HTR-8/SVneo (cell line): ENCODE measurements at places on chromosomes 4 and X.

DNA sequence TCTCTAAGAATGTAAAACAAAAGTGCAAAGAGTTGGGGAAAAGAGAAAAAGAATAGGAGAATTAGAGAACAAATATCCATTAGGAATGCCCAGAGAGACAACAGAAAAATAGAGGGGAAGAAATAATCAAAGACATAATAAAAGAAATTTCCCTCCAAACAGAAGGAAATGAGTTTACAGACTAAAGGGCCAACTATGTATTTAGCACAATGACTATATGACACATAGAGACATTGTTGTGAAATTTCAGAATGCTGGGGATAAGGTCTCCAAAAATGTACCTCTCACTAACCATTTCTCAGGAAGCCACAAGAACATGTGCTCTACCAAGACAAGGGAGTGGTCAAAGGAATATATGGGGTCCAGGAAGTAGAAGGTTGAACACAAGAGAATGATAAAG, 121.0 kb upstream of the ACSL4 start:
- DNase-seq = no peak

DNA sequence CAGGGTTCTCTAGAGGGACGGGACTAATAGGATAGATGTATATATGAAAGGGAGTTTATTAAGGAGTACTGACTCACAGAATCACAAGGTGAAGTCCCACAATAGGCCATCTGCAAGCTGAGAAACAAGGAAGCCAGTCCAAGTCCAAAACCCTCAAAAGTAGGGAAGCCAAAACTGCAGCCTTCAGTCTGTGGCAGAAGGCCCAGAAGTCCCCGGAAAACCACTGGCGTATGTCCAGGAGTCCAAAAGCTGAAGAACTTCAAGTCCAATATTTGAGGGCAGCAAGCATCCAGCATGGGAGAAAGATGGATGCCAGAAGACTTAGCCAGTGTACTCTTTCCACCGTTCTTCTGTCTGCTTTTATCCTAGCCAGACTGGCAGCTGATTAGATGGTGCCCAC, 227.2 kb downstream of the KCTD8 start:
- DNase-seq = no peak

GRCh38 chr4:13531625-13531998, 12.7 kb downstream of the NKX3-2 start:
- no peak for DNase-seq

DNA sequence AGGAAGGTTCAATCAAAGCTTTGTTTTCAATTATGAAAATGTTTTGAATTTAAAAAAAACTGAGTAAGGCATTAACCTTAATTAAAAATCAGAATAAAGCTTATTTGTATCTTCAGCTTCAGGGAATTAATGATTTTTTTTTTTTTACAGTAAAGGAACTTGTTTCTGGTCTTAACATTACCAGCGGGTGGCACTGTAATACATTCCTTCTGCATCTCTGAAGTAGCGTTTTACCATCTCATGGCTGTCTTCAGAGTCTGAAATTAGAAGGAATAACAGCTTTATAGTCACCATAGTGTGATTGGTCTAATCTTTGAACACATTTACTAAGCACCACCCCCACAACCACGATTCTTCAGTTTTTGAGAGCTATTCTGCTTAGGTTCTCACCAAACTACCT, 102.6 kb downstream of the IL1RAPL2 start:
- DNase-seq = no peak

DNA sequence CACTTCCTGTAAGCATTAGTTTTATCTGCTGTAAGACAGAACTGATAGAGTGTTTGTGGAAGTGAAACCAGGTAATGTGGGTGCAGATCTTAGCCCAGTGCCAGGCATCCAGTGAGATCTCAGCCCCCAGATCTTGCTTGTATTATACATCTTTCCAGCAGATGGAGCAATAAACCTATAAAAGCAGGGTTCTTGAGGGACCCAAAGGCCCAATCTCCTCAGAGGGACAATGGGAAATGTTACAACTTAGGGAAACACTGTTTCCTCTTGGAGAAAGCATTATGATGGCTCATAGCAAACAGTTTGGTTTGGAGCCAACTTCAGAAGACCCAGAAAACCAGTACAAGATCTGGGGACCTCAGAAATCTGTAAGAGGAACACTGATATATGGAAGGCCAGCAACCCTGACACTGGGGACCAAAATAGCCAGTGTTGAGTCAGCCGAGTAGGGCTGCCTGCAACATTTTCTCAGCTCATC, 206.3 kb downstream of the SLC7A11 start:
- peak; percentile 52 for DNase-seq

DNA sequence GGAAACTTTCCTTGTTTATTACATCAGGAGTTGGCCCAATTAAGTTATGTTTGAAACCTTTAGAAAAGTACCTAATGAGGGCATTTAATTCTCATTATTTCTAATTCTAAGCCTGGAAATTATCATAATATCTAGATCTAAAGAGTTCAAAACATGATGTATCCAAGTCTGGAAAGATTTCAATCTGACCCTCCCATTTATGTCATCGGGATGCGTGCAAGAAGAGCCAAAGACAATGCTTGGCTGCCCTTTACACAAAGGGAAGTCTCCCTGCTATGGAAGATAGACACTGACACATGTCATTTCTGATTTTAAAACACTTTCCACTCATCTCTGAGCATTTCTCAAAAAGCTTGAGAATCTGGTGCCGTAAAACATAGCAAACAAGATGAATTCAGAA, 222.4 kb downstream of the ANTXR2 start:
- DNase-seq = no peak

- DNase-seq = no peak
Observed at GRCh38 chr4:87875191-87875590, 42.4 kb downstream of the MEPE start.

DNA sequence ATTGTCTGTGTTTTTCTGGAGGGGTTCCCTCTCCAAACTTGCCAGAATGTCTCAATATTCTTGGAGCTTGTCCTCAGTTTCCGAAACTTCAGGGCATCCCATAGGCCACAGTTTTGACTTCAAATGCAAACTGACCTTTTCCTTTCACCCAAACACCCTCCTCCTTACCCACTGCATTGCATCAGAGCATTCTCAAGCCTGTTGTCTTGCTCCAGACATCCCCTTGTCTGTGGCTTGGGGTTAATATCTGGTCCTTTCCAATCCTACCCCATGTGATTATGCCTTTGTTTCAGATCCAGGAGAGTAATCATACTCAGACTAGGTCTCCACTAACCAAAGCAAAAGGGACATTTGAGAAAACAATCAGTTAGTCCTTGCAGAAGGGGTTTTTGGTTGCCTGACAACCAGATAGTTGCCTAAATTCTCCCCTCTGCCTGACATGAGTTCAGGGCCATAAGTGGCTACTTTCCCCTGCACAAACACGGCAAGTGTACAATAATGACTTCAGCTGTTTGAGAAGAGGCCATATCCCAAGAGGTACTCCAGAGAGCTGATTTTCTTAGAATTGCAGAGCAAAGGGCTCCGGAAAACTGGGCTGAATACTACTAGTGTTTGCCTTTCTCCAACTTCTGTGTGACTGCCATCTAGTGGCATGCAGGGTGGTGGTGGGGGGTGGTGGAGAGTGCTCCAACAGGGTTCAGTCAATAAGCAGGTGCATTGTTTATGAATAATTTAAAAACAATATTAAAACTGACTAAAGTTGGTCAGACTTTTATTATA, 130.2 kb downstream of the CHRDL1 start:
- no peak for DNase-seq

DNA sequence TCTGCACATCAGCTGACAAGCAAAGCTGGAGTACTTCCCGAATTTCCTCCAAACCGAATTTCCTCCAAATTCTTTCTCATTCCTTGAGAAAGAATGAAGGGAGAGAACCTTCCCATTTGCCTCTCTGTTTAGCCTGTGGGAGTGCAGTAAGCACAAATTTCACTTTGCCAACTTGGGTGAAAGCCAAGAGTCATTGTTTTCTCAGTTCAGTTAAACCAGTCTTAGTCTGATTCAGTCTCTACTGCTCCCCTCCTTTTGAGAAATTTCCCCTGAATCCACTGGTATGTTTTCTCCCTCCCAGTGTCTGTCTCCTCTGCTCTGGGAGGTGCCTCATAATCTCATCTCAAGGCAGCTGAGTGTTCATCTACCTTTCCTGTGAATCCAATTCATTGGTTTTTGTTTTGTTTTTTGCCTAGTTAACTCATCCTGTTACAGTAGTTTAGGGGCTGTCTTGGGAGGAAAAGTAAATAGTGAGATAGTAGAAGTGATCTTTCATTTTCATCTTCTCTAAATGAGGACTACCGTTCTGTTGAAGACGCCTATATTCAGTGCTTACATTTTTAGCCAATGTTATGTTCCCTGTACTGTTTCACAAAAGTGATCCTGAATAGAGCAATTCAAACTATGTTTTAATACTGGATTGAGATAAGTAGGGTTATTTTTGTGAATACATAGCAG, 49.0 kb downstream of the SYTL5 start:
- no peak for DNase-seq

- no peak for DNase-seq
Observed at GRCh38 chr4:14065406-14065805, 437.9 kb upstream of the BOD1L1 start.

DNA sequence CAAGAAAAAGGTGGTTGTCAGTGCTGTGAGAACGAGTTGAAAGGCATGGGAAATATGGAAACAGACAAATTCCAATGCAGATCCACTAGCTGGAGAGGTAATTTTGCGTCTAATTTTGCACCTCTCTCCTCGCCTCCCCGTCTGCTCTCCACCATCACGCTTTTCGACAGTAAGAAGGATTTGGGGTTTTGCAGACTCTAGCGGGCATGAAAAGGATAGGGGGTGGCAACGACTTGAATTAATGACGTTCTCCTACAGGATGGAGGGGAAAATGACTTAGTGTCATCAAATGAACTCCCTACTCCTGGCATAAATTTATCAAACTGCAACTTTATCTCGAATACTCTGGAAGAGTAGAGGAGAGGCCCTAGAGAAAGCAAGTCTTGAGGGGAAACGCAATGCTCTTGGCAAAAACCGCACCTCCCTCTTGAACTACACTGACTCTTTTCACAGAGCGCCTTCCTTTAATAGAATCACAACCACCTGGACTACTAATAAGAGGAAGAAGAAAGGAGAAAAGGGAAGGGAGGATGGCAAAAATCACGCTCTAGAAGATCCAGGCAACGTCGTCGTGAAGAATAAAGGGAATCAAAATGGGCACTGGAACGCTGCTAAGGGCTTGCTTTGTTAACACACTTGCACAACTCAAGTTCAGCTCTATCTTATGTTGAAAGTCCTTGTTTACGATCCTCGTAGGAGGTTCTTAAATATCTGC, 871 bp upstream of the SLITRK2 start:
- DNase-seq = no peak

GRCh38 chr4:141642711-141643110, 6.3 kb downstream of the IL15 start:
- no peak for DNase-seq

GRCh38 chrX:7346021-7346420, 198.1 kb upstream of the PUDP start:
- DNase-seq = no peak

DNA sequence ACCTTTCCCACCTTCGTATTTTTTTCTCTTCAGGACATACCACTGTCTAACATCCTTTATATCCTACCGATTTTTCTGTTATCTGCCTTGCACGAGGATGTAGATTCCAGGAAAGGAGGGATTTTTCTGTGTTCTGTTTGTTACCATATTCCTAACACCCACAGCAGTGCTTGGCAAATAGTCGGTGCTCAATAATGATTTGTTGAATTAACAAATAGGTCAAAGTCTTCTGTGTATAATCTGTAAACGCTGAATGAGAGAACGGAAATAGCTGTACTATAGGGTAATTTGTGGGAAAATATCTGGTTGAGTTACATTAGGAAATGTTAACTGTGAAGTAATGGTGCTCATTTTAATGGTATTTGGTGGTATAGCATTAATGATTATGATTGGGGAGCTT, 81.5 kb downstream of the TMEM156 start:
- DNase-seq = no peak

DNA sequence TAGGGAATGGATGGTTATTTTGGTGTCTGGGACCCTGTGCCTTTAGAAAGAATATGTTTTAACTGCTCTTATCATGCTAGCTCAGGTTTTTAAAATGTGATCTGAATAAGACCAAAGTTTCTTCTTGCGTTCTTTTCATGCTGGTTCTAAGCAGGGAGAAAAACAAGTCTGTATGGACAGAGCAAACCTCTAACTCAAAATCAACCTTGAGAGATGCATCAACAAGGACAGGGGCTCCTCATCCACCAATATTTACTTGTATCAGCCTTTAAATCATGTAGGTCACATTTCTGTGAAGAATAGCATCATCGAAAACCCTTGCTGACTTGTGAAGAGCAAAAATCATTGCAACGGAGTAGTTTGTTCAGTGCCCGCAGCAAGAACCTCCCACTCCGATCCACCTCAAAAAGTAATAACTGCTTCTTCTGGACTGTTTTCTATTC, 1.2 kb downstream of the ATP10D start:
- DNase-seq = no peak

GRCh38 chrX:17802756-17803155, 58.3 kb downstream of the RAI2 start:
- DNase-seq = no peak

DNA sequence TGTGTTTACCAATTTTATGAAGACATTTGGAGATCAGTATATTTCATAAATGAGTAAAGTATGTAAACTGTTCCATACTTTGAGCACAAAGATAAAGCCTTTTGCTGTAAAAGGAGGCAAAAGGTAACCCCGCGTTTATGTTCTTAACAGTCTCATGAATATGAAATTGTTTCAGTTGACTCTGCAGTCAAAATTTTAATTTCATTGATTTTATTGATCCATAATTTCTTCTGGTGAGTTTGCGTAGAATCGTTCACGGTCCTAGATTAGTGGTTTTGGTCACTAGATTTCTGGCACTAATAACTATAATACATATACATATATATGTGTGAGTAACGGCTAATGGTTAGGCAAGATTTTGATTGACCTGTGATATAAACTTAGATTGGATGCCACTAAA, 1.9 kb downstream of the FMR1 start:
- DNase-seq = no peak

- no peak for DNase-seq
Observed at GRCh38 chr4:61451935-61452334, 251.8 kb downstream of the ADGRL3 start.

- no peak for DNase-seq
Observed at GRCh38 chr4:81052119-81053068, 21.9 kb downstream of the BMP3 start.

DNA sequence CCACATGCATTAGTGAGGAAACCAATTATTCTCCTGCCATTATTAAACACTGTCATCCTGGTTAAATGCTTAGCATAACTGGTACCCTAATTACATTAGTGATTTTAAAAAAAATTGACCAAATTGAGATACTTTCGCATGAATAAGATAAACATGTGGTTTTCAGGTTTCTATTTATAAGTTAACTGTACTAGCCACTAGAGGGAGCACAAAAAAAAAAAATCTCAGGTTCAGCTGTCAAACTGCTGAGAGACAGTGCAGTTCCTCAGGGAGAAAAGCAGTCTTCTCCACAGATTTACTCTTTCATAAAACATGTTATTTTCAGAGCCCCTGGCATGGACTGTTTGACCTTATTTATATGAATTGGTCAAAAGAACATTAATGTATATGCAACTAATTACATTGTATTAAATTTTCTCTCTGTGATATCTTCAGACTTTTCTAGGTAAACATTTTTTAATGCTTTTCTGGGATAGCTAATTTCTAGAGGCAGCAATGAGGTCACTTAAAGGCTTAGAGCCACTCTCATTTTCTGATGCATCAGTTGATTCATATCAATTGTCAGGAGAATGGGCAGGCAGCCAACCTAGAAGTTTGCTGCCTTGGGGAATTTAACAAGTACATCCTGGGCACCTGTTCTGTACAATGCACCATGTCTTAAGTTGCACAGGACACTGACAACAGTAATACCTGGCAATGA, 167.5 kb downstream of the CDS1 start:
- DNase-seq = peak; percentile 29

- DNase-seq = no peak
Observed at GRCh38 chrX:3428792-3429191, 82.3 kb upstream of the MXRA5 start.
